ENCODE measurements at places on chromosomes 7 and 10. TPM values are rescaled to one million over a fixed set of nuclear protein-coding genes. Genes with fewer than 3 reads are reported as not detected.

DNA sequence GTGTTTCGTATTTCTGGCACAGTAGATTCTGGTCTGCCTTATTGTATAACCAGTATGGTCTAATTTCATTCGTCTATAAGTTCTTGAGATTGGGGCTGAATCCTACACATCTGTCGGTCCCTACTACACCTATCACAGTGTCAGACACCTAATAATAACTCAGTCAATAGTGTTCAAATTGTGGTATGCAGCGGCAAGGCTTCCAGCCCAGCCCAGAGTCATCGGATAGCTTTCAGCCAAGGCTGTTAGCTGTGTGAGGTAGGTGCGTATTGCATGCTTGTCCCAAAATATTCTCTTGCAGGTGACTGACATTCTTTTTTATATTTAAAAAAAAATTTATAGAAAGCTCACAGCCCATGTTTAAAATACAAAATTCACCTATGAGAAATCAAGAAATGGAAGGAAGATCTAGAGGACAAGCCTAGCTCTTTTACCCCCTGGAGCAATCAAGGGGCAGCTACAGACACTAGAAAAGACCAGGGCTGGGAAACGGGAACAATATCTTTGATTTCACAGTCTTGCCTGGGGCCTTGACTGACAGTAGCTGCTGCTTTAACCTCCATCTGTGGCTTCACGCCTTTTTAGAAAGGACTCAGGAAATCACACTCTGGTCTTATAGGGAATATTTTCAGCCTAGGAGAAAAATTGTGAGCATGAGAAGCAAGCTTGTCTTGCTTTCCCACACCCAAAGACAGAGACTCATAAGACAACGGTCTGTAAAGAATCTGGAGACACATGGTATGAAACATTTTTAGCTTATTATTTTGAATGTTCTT is 9.5 kb upstream of the ASB4 start:
- no peak for DNase-seq

PNLIP gene
- polyA plus RNA-seq: not detected

DNA sequence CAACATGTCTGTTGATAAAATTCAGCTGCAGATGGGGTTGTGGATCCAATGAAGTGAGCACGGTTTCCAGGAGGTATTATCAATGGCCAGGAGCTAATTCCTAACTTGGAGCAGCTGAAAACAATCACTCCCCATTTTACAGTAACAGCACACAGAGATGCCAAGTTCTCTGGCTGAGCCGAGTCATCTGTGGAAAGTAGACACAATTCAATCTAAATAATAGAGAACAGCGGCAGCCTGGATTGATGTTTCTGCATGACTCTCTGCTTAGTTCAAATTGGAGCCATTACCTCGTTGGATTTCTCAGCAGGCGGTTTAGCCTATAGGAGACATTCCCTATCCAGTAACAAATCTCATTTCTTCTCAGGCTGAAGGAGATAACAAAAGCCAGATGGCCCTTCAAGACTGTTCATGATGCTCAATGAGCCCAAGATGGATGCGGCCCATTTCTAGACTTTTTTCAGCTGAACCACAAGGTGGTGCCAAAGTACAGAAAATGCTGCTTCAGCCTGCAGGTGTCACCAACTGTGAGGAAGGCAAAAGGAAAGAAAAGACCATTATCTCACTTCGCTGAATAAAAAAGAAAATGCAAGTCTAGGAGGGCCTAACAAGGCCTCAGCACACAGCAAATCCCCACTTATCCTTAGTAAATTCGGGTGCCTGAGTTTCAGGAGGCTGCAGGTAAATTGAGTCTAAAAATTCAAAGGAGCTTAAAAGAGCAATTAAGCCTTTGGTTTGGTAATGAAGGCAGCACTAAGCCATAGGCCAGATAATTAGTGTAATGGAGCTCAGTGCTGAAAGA is 83.7 kb downstream of the SLC16A9 start:
- peak; percentile 72 for DNase-seq

DNA sequence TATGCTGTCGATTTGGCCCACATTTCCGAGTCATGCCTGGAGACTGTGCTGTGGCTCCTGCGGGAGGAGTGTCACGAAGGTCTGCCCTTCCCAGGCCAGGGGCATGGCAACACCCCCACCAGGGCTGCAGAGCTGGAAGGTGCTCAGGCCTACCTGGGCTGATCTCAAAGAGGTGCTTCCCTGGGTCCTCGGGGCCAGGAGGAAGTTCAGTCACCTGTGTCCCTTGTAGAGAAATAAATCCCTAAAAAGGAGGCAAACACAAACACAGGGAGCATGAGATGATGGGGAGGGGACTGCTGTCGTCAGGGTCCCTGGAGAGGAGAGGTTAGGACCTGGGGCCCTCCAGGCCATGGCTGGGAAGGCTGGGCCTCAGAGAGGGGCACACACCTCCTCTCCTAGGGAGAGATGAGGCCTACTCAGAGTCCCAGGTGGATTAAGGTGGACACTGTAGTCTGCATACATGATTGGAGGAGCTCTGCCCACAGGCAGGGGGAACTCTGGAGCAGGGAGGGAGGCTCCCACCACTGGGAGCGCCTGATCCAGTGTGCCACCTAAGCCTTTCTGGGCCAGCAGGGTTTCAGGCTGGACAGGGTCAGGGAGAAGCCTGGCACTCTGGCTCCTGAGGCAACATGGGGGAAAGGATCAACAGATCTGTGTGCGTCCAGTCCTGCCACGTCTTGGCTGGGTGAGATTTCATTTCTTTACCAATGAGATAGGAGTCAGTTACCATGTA is 49.4 kb downstream of the ARHGAP22 start:
- no peak for DNase-seq

SPAG6 gene
- polyA plus RNA-seq: 1.3 TPM

GRCh38 chr10:76388321-76389023 is 957.0 kb downstream of the LRMDA start:
- DNase-seq: no peak

RASSF4 gene
- 31.1 TPM for polyA plus RNA-seq

- DNase-seq: peak; percentile 57
Measured at GRCh38 chr10:34814223-34814912, 728 bp downstream of the PARD3 start.

GRCh38 chr10:131814567-131815265 is 86.1 kb upstream of the PPP2R2D start:
- no peak for DNase-seq

DNA sequence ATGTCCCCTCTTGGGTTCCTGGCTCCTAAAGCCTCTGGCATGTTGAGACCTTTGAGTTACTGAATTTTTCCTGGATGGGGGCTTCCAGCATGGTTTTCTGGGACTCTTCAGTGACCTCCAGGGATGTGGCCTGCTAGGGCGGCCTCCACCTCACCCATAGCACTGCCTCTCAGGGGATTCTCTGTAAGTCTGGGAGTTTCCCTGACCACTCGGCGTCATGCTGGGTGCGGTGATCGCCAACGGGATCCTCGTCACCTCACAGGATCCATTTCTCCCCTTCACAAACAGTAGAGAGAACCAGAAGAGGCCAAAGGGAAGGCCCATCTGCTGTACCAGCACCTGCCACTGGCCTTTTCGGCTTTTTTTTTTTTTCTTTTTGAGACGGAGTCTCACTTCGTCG is 84.3 kb downstream of the NPTX2 start:
- DNase-seq: no peak

GRCh38 chr7:39238234-39238869 is 260.6 kb downstream of the POU6F2 start:
- no peak for DNase-seq

GRCh38 chr10:5045095-5045494 is 41.4 kb upstream of the AKR1C2 start:
- DNase-seq: no peak

- peak; percentile 22 for DNase-seq
Measured at GRCh38 chr10:69004821-69005220, 16.2 kb downstream of the KIFBP start.
